Inflammatory macrophage treated with lipopolysaccharide for 1 hour (primary cell): ENCODE measurements at places on chromosomes 3 and 15.
A peak's percentile ranks its signal among the peaks of the same experiment; 100 is the strongest.

DNA sequence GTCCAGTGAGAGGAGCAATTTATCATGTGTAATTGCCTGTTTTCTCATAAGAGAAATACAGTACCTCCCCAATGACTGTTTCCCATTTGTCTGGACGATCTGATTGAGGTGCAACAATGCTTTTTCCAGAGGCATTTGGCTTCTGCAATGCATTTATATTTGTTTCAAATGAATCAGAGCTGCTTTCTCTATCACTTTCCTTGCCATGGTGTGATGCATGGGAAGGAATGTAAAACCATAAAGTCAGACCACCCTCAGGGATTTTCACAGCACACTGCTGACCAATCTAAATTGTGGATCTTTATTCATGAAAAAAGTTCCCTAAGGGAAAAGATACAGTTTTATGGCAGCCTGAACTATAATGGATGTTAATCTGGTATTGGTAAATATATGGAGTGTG lies 333.0 kb downstream of the ZNF385D start:
- no peak for DNase-seq

DNA sequence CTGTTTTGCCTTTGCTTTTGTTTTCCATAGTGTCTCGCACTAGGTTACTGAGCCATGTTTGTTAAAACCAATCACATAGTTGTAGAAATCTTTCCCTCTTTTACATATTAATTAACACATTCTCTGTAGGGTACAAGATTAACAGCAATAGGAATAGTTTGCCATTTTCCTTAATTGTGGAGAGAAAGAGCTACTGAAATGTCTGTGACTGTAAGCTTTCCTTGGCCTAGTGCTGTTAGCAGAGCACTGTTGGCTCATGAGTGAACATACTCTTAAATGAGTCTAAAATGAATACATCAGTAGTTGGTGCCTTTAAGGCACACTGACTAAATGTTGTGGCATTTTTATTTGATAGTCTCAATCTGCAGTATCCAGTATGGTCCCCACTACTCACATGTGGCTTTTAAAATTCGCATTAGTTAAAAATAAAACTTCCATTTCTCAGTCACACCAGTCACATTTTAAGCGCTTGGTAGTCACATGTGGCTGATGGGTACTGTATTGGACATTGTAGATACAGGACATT lies 28.2 kb downstream of the CHD2 start:
- DNase-seq = no peak

DNA sequence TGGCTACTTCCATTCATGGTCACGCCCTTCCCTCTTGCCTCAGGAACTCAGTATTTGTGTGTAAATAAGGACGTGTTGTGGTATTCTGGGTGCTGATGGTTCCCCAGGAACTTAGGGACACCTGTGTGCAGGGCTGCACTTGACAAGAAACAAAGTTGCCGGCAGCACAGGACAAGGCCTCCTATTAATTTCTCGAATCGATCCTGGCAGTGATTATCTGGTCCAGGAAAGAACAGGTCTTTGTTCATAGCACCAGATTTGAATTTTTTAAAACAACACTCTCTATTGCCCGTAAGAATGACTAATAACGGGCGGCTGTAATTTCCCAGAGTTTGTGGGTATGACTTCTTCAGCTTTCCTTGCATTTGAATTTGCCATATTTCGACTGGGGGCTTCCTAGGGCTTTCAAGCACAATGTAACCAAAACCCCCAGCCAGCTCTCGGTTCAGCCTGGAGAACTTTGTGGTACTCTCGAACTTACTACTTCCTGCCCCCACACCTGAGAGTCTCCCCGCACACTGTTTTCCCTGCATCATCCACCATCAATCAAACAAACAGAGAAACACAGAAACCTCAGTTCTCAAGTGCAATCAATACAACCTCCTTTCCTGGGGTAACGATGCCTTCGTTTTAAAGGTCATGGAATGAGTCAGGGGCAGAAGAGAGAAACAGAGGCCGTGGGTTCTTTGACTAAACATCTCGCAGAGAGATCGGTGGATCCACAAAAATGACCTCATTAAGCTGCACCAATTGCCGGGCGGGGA lies 241.7 kb upstream of the ICE2 start:
- DNase-seq = no peak

GRCh38 chr3:10396083-10396482 lies 75.2 kb upstream of the SEC13 start:
- no peak for DNase-seq

DNA sequence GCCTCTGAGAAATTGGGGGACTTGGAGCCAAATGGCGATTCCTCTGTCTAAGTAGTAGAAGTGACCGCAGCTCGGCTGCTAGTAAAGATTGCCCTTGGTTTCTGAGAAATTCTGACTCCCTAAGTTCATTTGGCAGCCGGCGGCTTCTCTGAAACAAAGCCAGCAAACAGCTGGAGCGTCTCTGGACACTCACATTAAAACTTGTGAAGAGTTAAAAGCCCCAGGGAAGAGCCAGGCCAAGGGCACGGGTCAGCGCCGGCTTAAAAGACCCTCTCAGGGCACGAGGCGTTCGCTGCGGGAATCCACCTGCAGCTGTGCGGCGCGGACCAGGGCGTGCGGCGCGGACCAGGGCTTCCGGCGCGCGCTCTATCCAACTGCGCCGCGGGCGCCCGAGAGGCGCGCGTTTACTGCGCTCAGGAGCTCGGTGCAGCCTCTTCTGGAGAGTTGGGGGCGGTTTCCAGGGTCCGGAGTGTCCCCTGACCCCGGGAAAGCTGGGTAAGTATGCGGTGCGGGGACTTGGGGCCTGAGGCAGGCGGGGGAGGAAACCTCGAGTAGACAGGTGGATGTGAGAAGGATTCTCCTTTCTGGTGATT lies at the start of gene COL6A5:
Gene COL6A5, plus strand, starts transcription at position 186 of the 593 bp plus-strand sequence. CDS start 27,967 bp downstream, outside the sequence.
- no peak for DNase-seq

GRCh38 chr15:83567318-83567717 lies 86.6 kb upstream of the ADAMTSL3 start:
- DNase-seq = no peak

GRCh38 chr3:1578124-1578806 lies 485.4 kb downstream of the CNTN6 start:
- DNase-seq = no peak

GRCh38 chr3:8665407-8665896 lies 20.9 kb upstream of the SSUH2 start:
- DNase-seq = peak; percentile 13

- DNase-seq = peak; percentile 53
Observed at GRCh38 chr15:79962178-79962577, 8.8 kb downstream of the BCL2A1 start.

GRCh38 chr3:81152156-81152555 lies 609.3 kb downstream of the GBE1 start:
- no peak for DNase-seq

GRCh38 chr3:159796744-159797143 lies 191.9 kb upstream of the IL12A start:
- no peak for DNase-seq

- no peak for DNase-seq
Observed at GRCh38 chr15:74584779-74585178, 30.9 kb upstream of the CLK3 start.

DNA sequence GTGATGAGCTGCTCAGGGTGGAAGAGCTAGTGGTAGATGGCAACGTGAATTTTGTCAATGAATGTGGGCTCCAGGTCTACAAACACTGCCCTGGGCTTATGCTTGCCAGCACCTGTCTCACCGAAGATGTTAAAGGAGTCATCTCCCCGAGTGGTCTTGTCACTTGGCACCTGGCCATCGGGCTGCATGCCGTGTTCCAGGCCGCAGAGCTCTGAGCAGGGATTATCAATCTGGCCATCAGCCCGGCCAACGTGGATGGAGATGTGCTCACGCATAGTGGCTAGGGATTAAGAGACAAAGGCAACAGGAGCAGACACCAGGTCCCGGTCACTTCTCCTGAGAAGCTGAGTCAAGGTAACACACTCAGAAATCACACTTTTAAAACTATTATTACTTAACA lies 54.8 kb upstream of the ACTC1 start:
- no peak for DNase-seq

GRCh38 chr3:47152578-47152977 lies 11.3 kb downstream of the SETD2 start:
- DNase-seq = no peak

- peak; percentile 64 for DNase-seq
Observed at GRCh38 chr3:138135146-138135832, 3.1 kb upstream of the A4GNT start.

- DNase-seq = no peak
Observed at GRCh38 chr3:99253963-99254355, 352.5 kb upstream of the DCBLD2 start.

DNA sequence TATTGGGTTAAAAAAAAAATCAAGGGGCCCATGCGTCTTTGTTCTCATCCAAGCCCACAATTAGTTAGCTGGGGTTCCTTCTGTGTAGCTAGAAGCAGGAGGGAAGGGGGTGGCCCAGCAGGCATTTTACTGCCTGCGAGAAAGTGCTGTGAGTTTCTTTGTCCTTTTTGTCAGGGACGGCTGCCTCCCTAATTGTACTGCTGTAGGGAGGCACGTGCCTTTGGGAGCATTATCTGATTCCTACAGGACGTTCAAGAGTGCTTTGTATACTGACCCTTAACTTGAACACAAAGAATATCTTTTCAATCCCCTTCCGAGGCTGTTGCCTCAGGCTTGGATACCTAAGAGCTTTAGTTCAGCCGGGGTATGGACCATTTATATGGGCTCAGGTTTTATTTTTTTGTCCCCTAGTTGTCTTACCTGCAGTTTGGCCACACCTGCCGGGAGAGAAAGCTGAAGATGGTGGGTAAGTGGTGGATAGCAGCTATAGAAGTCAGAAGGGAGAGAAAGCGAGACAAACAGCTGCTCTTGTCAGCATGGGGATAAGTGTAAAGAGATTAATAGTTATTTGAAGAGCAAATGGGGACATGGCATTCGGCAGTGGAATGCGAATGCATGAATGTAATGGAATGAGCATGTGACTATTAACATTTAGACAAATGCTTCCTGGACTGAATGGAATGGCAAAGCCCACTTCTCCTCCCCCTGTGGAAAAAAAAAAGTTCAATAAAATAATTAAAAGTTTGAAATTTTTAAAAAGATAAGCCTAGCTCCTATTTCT lies 175.2 kb downstream of the TP63 start:
- DNase-seq = no peak

GRCh38 chr3:170356596-170357175 lies 829 bp upstream of the SKIL start:
- peak; percentile 84 for DNase-seq

- DNase-seq = no peak
Observed at GRCh38 chr3:171168086-171168485, 141.6 kb upstream of the SLC2A2 start.

GRCh38 chr3:171981271-171981605 lies 58.1 kb upstream of the FNDC3B start:
- no peak for DNase-seq

DNA sequence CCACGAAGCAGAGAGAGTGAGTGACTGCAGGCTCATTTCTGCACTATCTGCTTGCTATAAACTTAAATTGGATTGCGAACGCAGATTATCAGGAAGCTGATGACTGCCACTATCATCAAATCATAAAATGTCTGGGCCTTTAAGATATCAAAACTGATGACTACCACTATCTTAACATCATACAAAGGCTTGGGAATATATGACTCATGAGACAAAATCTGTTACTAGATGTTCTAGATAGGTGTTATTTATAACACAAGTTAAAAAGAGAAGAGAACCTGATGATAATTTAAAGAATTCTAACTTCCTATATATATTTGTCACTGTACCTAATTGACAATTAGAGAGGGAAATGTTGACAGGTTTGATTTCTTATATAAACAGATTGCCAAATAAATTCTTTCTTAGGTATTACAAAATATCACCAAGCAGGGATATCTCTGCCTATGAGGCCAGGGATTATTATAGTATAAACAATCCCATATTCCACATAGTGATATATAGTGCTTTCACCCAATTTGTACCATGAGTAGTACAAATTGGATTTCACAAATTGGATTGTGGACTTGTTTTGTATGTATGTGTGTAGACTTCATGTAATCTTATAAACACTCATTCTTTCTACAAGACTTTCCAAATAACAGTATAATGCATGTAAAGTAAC lies 1157.2 kb downstream of the ROBO1 start:
- DNase-seq = no peak

- no peak for DNase-seq
Observed at GRCh38 chr15:85636351-85636750, 158.4 kb downstream of the KLHL25 start.

DNA sequence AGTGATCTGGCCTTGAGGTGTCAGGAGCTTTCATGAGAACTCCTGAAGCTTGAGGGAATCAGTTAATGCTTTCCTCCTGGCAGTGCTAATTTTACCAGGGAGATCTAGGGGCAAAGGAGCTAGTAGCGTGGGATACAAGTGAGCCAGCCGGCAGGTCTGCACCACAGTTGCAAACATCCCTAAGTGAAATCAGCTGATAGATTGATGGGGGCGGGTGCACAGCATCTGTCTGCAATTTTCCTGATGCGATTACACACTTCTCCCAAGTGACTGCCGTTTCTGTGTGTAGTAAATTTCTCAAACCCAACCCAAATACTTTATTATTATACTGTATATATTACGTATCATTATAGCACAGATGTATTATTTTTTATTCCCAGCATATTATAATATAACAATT lies 304.5 kb downstream of the AGBL1 start:
- no peak for DNase-seq

DNA sequence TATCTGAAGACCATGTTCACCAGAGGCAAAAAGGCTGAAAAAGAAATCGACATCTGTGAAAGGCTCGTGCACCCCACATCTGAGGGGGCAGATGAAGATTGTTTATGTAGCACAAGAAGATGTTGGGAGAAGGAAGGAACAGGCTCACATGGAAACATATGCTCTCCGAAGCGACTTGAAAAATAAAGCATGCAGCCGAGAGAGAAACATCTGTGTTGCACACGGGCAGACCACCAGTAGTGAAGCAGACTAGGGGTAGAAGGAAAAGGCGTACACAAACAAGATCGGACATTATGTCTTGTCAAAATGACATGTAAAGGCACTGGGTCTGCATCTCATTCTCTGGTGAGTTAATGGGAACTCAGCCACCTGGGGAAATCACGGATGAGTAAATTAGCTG lies 356.5 kb downstream of the ZIC4 start:
- DNase-seq = no peak

GRCh38 chr3:62622553-62623174 lies 249.3 kb upstream of the FEZF2 start:
- peak; percentile 47 for DNase-seq
